ENCODE measurements at places on chromosomes 2 and 18. TPM values are rescaled to one million over a fixed set of nuclear protein-coding genes. Genes with fewer than 3 reads are reported as not detected.

The REG3A gene
- total RNA-seq, result not detected

The NAT8 gene
- not detected for total RNA-seq

The ZAP70 gene
- 153 TPM for total RNA-seq

The CCL20 gene
- 7.9 TPM for total RNA-seq

The CDK15 gene
- total RNA-seq, result not detected

The ALPG gene
- total RNA-seq, result not detected

The UGP2 gene
- 98.4 TPM for total RNA-seq

- H3K27ac ChIP-seq, result no peak overlapping the region
- H3K4me3 ChIP-seq, result no peak overlapping the region
- peaks cover 23% of the 10 kb centered on the region for H3K4me1 ChIP-seq
These were observed 19.3 kb downstream of the PPP4R1 start for GRCh38 chr18:9594823-9595596.

DNA sequence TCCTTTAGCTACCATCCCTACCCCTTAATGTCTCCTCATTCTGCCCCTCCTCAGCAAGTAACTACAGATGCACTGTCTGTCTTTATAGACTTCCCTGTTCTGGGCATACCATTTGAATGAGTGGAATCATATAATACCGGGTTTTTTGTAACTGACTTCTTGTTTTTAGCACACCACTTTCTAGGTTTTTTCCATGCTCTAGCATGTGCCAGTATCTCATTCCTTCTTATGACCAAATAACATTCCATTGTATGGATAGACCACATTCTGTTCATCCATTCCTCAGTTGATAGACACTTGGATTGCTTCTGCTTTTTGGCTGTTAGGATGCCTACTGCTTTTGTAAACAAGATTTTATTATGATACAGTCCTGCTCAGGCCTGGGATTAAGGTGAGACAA lies 154.7 kb downstream of the TSN start:
- no peaks in the 10 kb centered on the region for H3K27me3 ChIP-seq
- no peak for DNase-seq
- H3K4me3 ChIP-seq, result no peak overlapping the region
- H3K27ac ChIP-seq, result no peak overlapping the region
- H3K36me3 ChIP-seq, result no peaks in the 10 kb centered on the region

DNA sequence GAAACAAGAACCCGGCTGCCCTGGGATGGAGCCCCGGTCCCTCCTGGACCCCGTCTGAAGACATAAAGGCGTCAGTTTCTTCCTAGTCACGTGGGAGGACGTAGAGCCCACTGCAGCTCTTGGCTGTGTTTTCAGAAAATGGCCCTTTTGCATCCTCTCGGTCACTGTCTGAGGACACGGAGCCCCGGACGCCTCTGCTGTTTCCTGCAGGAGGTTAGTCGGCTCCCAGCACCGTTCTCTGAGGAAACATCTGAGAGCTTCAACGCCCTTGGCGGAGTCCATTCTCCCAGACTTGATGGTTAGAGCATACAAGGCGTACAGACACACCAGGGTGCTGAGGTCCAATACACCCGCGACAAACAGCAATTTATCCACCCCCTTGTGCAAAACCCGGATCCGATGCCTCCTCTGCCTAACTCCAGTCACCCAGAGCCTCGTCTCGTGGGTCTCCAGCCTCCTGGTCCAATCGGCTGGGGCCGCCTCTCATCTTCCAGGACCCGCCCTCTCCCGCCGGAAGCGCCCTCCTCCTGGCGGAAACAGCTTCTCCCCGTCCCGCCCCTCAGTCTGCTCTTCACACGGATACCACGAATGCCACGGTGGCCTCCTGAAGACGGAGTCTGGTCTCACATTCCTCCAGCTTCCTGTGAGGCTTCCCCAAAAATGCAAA lies 119.4 kb downstream of the TMEM18 start:
- no peaks in the 10 kb centered on the region for H3K4me1 ChIP-seq
- H3K27me3 ChIP-seq, result peaks cover 11% of the 10 kb centered on the region
- H3K36me3 ChIP-seq, result no peaks in the 10 kb centered on the region

DNA sequence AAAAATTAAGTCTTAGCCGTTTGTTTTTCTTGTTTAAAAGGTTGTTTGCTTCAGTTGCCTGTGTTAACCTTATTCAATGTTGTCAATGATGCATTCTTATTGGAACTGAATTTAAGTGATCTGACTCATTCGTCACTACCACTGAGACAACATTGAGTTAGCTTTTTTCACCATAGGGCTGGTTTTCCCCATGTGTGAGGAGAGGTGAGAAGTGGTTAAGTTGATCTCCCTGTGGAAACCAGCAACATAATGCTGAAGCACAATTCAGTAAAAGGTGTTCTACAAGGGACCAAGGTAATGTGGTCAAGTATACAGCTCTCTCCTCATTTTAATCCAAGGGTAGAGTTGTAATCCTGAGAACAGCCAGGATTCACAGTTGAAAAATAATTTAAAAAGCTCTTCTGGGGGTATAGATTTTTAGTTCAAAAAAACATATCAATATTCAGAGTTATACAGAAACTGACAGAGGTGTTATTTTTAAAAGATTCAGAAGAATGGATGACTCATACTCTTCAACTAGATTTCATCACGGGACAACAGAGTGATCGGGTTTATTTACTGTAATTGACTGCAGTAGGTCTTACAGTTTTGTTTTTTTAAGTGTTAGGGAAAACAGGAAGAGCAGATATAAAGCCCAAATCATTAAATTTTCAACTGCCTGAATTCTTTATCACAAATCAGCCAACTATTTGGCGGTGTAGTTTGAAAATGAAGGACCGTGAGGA lies 12.6 kb downstream of the NOP58 start:
- peak; percentile 44 for DNase-seq
- H3K27ac ChIP-seq, result peak overlapping the region; percentile 84
- no peaks in the 10 kb centered on the region for H3K27me3 ChIP-seq
- peaks cover 52% of the 10 kb centered on the region for H3K4me1 ChIP-seq
- H3K4me3 ChIP-seq, result peak overlapping the region; percentile 24

- H3K36me3 ChIP-seq, result no peaks in the 10 kb centered on the region
- no peak overlapping the region for H3K4me3 ChIP-seq
- peaks cover 6% of the 10 kb centered on the region for H3K27me3 ChIP-seq
- no peaks in the 10 kb centered on the region for H3K4me1 ChIP-seq
These were observed 4.5 kb downstream of the HNMT start for GRCh38 chr2:137968477-137969417.

GRCh38 chr2:20571231-20571630 lies 79.7 kb downstream of the HS1BP3 start:
- no peak for DNase-seq
- H3K27ac ChIP-seq, result no peak overlapping the region
- H3K36me3 ChIP-seq, result peaks cover under 1% of the 10 kb centered on the region
- no peak overlapping the region for H3K4me3 ChIP-seq

GRCh38 chr2:27211943-27212625 lies at the start of the genes ATRAID and SLC5A6:
Gene ATRAID, plus strand, starts transcription at chr2:27212041. Its CDS starts 328 bp downstream, at chr2:27212369.
Gene SLC5A6, minus strand, starts transcription at chr2:27212268. Its CDS starts 4,618 bp downstream, at chr2:27207650.
- peaks cover 38% of the 10 kb centered on the region for H3K36me3 ChIP-seq
- H3K27ac ChIP-seq, result peak within 1 kb of the TSS; percentile 100
- H3K4me1 ChIP-seq, result peaks cover 35% of the 10 kb centered on the region
- H3K4me3 ChIP-seq, result peak within 1 kb of the TSS; percentile 99

- no peak overlapping the region for H3K4me3 ChIP-seq
- no peaks in the 10 kb centered on the region for H3K4me1 ChIP-seq
- DNase-seq, result no peak
- no peaks in the 10 kb centered on the region for H3K27me3 ChIP-seq
- H3K27ac ChIP-seq, result no peak overlapping the region
These were observed 133.0 kb upstream of the VWC2L start for GRCh38 chr2:214277880-214278279.

GRCh38 chr2:128628206-128628605 lies 309.5 kb upstream of the HS6ST1 start:
- H3K27me3 ChIP-seq, result peaks cover 4% of the 10 kb centered on the region
- peaks cover 16% of the 10 kb centered on the region for H3K4me1 ChIP-seq
- DNase-seq, result no peak
- no peak overlapping the region for H3K27ac ChIP-seq
- no peaks in the 10 kb centered on the region for H3K36me3 ChIP-seq
- no peak overlapping the region for H3K4me3 ChIP-seq

- H3K27ac ChIP-seq, result no peak overlapping the region
- H3K4me1 ChIP-seq, result no peaks in the 10 kb centered on the region
- DNase-seq, result no peak
- no peaks in the 10 kb centered on the region for H3K27me3 ChIP-seq
- no peak overlapping the region for H3K4me3 ChIP-seq
These were observed 144.8 kb upstream of the CYP26B1 start for GRCh38 chr2:72292433-72292832.

- H3K36me3 ChIP-seq, result no peaks in the 10 kb centered on the region
- no peak overlapping the region for H3K4me3 ChIP-seq
- DNase-seq, result no peak
- H3K27ac ChIP-seq, result no peak overlapping the region
- H3K27me3 ChIP-seq, result no peaks in the 10 kb centered on the region
- peaks cover 8% of the 10 kb centered on the region for H3K4me1 ChIP-seq
These were observed 114.1 kb upstream of the TRIB2 start for GRCh38 chr2:12602661-12603060.

- peaks cover 60% of the 10 kb centered on the region for H3K4me1 ChIP-seq
- H3K27ac ChIP-seq, result peak overlapping the region; percentile 96
- no peaks in the 10 kb centered on the region for H3K27me3 ChIP-seq
- no peak for DNase-seq
- H3K4me3 ChIP-seq, result peak overlapping the region; percentile 85
These were observed 3.7 kb upstream of the SP100 start for GRCh38 chr2:230412371-230412711.

GRCh38 chr2:46983065-46983801 lies 67.6 kb upstream of the MCFD2 start:
- H3K4me3 ChIP-seq, result no peak overlapping the region
- peaks cover 36% of the 10 kb centered on the region for H3K36me3 ChIP-seq
- H3K27me3 ChIP-seq, result no peaks in the 10 kb centered on the region
- no peak for DNase-seq
